Left lung (tissue), 14 donors: ENCODE measurements at places on chromosomes 2 and 18. TPM values are rescaled to one million over a fixed set of nuclear protein-coding genes. Genes with fewer than 3 reads are reported as not detected.

DNA sequence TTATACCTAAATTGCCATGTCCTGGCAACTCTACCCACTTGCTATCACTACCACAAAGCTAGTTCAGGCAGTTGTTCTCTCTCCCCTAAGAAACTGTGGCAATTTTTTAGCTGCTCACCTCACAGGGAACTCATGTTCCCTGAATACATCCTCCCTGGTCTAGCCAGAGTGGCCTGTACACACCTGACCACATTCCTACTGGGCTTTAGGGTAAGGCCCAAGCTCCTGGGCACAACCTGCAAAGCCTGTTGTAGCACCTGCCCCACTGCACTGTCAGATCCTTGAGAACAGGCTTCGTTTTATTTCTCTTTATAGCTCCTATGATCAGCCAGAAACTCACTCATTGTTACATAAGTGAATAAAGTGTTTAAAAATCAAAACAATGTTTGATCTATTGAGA, 21.5 kb downstream of the CNGA3 start:
- no peak for DNase-seq

DNA sequence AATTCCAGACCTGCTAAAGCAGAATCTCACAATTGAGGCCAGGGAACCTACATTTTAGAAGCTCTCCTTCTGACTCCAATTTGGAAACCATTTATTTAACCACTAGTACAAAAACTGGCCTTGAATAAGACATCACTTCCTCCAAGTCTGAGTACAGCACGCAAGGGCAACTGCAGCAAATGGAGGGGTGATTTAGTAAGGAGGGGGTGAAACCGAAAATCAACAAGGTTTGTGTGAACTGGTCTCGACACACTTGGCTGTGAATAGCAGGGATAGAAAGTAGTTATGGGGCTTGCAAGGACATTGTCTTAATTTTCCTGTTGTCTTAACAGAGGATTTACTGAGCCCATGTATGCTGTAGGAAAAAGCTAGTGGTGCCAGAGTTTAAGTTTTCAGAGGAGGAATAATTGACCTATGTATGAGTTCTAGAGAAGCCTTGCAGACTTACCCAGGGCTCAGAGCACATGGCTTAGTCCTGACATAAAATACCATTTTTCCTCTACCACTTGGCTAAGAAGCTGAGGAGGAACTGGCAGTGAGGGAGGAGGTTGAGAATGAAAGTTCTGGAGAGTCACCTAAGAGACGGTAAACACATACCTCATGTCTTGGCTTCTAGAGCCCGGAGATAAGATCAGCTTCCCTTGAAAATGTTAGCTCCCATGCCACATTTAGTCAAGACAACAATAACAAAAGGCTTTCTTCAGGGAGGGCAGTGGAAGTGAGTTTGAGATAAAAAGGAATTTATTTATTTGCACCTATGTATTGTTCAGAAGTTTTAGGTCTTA, 114.8 kb downstream of the SMAD2 start:
- DNase-seq, result no peak

DNA sequence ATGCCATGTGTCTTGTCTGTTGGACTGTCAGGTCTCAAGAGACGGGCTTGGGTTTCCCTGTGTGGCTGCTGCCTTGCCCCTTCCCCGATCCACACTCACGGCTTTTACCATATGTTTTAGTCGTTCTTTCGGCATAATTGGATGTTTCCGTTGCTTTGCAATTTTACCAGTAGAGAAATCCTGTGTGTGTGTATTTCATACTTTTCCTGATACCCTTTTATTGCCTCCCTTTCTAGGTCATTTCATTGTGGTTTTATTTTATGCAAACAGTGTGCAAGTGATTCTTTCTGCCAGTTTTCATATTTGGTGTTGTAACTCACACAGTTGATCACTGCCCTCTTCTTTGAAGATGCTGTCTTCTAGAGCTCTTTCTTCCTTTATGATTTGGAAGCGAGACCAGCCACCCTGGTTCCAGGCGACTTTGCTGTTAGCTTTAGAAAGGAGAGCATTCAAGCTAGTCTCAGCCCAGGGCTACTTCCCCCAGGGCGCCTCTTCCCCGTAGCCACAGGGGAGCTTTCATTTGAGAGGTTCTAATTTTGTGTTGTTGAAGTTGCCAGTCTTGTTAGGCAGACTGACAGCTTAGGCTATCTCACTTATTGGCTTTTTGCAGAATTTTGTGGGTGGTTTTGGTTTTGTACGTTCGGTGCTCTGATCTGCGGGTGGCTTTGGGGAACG, 17.0 kb downstream of the SH3BP4 start:
- no peak for DNase-seq

The HOXD1 gene
- 1.5 TPM for polyA plus RNA-seq

DNA sequence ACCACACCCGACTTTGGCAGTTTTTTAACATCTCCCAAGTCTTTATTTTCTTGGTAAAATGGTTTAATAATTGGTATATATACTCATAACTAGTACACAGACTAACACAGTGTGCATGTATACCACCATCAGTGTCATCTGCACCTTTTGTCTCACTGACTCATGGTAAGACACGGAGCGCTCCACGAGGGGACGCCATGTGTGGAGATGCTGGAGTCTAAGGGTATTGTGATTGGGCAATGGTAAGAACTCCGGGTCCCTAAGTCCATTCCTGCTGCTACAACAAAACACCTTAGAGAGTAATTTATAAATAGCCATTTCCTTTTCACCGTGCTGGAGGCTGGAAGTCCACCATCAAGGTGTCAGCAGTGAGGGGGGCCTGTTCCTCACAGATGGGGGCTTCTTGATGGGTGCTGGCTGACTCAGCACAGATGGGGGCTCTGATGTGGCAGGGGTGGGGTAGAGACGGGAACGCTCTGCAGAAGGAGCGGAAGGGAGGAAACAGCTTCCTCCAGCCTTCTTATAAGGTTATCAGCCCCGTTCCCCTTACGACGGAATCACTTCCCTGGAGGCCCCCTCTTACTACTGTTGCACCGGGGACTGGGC, 42.0 kb upstream of the EDAR start:
- DNase-seq, result no peak

DNA sequence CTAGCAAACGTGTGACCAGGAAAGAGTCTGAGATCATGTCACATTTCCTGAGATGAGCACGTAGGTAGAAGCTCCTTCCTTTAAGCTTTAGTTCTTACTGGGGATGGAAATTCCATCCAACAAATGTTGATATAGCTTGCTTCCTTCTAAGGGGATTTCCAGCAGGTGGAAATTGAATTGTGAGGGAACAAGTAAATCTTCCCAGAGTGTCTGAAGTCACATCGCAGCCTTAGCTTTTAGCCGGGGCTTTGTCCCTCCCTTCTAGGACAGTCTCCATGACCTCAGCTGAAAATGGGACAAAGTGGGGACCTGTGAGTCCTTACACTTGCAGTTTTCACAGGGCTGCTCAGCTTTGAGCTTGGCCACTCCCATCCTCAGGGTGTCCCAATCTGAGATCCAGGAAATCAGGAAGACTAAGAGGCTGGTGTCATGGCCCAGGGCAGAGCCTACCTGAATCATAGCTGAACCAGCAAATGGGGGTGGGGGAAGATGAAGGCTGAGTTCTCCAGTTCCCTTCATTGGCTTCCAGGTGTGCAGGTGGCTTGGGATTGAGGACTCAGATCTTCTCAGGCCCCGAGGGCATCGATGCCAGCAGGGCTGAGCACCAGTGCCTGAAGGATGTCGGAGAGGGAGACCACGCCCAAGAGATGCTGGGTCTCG, 8.3 kb downstream of the PRKAG3 start:
- no peak for DNase-seq

DNA sequence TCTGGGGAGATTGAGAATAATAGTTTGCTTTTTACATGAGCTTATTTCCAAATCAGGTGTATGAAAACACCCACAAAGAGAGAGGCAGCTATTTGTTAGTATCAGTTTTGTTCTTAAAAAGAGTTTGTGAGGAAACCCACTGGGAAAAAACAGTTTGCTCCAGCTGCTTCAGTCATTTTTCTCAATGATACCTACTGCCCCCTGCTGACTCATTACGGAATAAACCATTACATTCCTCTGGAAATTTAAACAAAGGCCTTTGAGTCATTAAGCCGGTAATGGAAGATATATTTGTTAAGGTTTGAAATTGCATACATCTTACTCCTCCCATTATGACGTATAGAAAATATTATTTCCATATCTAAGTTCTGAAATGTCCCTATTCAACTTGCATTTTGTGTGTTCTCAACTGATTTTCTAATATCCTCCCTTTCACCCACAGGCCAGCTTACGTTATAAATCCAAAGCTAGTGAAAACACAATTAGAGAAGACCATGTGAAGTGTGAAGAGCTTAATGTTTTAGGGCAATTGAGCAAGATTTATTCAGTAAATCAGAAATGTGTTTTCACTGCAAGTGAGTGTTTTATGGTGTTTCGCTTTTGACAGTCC, 761.6 kb downstream of the DSC3 start:
- no peak for DNase-seq

The APOB gene
- polyA plus RNA-seq, result 0.03 TPM
